ENCODE measurements at places on chromosomes 7 and 10.

DNA sequence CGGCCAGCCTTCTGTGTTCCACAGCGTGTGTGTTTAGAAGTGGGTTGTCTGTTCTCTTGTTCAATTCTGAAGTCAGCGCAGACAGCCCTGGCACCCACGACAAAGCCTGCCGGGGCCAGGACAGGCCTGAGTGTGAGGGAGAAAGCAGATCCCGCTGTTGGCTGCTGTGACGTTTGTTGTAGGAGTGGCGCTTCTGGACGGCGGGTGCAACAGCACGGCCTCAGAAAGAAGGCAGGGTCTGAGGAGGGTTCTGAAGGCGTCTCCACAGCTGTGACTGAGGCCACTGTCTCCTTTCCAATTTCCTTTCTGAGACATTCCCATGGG is 76.2 kb downstream of the VIPR2 start:
- peak; percentile 28 for DNase-seq
- H3K27me3 ChIP-seq: no peaks in the 10 kb centered on the region
- no peak overlapping the region for H3K4me3 ChIP-seq
- H3K36me3 ChIP-seq: no peaks in the 10 kb centered on the region
- peaks cover 21% of the 10 kb centered on the region for H3K4me1 ChIP-seq
- no peak overlapping the region for H3K27ac ChIP-seq

DNA sequence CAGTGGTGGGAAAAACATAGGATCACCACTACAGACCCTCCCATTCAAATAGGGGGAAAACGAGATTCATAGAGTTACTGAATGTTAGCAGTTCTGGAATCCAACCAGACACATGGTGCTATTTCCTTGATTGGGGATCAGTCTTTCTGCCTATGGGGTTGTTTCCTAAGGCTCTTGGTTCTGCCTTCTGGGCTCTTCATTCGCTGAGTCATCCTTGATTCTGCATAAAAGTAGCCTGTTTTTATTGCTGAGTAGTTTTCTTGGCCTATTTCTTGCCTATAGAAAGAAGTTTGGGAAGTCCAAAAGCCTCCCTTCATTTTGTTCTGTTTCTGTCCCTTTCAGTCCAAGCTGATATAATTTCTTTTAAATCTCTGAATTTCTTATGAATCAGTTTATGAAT is 99.3 kb upstream of the OIT3 start:
- H3K27ac ChIP-seq: no peak overlapping the region
- no peak for DNase-seq
- H3K27me3 ChIP-seq: no peaks in the 10 kb centered on the region
- H3K4me3 ChIP-seq: no peak overlapping the region
- H3K36me3 ChIP-seq: no peaks in the 10 kb centered on the region

GRCh38 chr7:15618275-15618674 is 56.5 kb upstream of the AGMO start:
- no peak overlapping the region for H3K4me3 ChIP-seq
- H3K27me3 ChIP-seq: no peaks in the 10 kb centered on the region
- H3K4me1 ChIP-seq: no peaks in the 10 kb centered on the region
- no peak for DNase-seq
- no peak overlapping the region for H3K27ac ChIP-seq

DNA sequence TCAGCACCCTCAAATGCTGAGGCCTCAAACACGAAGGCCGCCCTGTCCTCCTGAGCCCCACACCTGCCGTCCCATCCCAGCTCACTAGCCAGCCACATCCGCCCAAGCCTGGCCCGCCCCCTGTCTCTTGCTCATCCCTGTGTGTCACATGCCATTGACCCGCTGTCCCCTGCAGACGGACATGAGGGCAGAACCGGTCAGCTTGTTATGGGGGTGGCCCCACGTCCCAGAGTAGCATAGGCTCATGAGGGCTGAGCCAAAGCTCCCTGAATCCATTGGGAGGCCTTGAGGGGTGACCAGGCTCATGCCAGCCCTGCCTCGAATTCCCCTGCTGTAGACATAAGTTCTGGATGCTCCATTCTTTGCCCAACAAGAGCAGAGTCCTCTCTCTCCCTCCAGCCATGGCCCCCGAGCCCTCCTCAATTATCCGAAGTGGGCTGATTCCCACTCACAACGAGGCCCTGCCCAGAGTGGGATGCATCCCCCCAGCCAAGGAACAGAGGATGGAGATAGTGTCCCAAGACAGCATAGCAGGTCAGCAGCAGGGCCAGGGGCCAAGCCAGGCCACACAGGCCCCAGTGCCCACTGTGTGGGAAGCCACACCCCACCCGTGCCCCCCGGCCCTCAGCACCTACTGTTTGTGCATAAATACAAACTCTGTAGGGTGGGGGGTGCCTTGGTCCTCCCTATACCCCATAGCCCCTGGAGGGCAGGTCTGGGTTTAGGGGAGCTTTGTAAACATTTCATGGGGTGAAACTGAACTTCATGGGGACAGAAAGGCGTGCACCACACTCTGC is 42.1 kb downstream of the EBF3 start:
- no peak overlapping the region for H3K27ac ChIP-seq
- H3K27me3 ChIP-seq: no peaks in the 10 kb centered on the region
- no peak for DNase-seq

GRCh38 chr10:31136930-31137885 is 105.5 kb upstream of the ZNF438 start:
- peak overlapping the region; percentile 57 for H3K27ac ChIP-seq
- no peak overlapping the region for H3K4me3 ChIP-seq
- H3K36me3 ChIP-seq: no peaks in the 10 kb centered on the region
- H3K27me3 ChIP-seq: no peaks in the 10 kb centered on the region

GRCh38 chr7:132789281-132789680 is 213.0 kb upstream of the PLXNA4 start:
- peaks cover 5% of the 10 kb centered on the region for H3K4me1 ChIP-seq
- no peak overlapping the region for H3K4me3 ChIP-seq
- no peaks in the 10 kb centered on the region for H3K27me3 ChIP-seq
- H3K27ac ChIP-seq: no peak overlapping the region
- no peak for DNase-seq
- H3K36me3 ChIP-seq: peaks cover 29% of the 10 kb centered on the region

GRCh38 chr10:88012641-88013040 is 149.2 kb downstream of the PTEN start:
- no peak overlapping the region for H3K27ac ChIP-seq
- H3K27me3 ChIP-seq: no peaks in the 10 kb centered on the region
- no peak overlapping the region for H3K4me3 ChIP-seq
- H3K36me3 ChIP-seq: no peaks in the 10 kb centered on the region

DNA sequence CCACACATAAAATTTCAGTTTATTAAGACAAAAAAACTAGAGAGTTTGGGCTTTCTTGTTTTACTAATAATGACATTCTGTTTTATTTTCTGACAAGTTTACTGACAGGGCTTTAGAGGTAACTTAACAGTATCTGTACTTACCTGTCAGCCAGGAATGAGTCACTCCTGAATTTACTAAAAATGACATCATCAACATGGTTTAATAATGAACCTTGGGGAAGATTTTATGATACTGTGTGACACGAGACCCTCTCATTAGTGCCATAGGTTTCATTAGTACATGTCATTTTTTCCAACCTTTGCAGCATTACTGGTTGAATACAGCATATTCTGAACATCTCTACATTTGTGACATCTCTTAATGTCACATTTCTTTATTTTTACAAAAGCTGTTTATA is 131.1 kb downstream of the KCND2 start:
- peaks cover 3% of the 10 kb centered on the region for H3K4me1 ChIP-seq
- no peaks in the 10 kb centered on the region for H3K27me3 ChIP-seq
- H3K27ac ChIP-seq: no peak overlapping the region
- H3K36me3 ChIP-seq: no peaks in the 10 kb centered on the region
- DNase-seq: no peak
- H3K4me3 ChIP-seq: no peak overlapping the region

DNA sequence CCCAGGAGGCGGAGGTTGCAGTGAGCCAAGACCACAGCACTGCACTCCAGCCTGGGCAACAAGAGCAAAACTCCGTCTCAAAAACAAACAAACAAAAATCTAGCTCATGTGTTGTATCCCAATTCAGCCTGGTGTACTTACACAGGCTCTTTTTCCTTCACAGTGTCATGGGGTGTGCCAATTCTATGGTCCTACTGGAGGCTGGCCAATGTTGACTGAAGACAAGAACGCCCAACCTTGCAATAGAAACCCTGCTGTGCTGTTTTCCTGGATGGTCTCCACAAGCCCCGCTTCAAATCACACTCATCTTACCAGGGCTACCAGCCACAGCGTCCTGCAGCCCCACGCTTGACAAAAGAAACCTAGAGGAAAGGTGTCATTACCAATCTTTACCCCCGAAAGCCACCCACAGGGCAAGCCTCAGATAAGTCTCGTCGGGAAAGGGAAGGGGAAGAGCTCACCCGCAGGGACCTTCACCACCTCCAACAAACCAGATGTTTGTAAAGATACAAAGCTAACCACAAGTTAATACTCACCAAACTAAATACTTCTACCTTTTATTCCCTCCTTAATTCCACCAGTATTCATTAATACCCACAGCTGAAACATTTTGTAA is 64.8 kb downstream of the TNS3 start:
- no peak overlapping the region for H3K27ac ChIP-seq
- no peak overlapping the region for H3K4me3 ChIP-seq
- no peaks in the 10 kb centered on the region for H3K27me3 ChIP-seq
- H3K4me1 ChIP-seq: no peaks in the 10 kb centered on the region

DNA sequence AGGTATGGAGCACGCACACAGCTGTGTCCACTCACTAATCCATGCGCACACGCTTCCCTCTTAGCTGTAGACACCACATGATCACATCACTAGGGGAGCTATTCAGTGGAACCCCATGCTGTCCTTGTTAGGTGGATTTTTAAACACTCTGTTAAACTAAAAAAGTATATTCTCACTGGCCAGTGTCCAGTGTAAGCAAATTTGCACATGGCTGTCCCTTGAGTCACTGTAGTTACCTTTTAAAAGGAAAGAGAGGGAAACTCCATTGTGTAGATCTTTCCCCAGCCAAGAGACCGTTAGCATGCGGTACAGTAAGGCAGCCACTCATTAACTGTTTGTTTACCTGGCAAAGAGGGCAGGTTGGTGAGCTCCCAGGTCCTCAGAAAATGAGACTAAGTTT is 81.6 kb upstream of the INSYN2A start:
- no peak overlapping the region for H3K4me3 ChIP-seq
- H3K27ac ChIP-seq: no peak overlapping the region
- peaks cover 6% of the 10 kb centered on the region for H3K27me3 ChIP-seq
- no peaks in the 10 kb centered on the region for H3K36me3 ChIP-seq

GRCh38 chr10:121058082-121058481 is 206.9 kb downstream of the WDR11 start:
- no peak overlapping the region for H3K27ac ChIP-seq
- no peak overlapping the region for H3K4me3 ChIP-seq
- no peak for DNase-seq
- H3K4me1 ChIP-seq: no peaks in the 10 kb centered on the region
- H3K36me3 ChIP-seq: no peaks in the 10 kb centered on the region
- H3K27me3 ChIP-seq: no peaks in the 10 kb centered on the region

GRCh38 chr10:36091007-36091406 is 448.9 kb upstream of the FZD8 start:
- H3K4me3 ChIP-seq: no peak overlapping the region
- H3K36me3 ChIP-seq: no peaks in the 10 kb centered on the region
- no peak overlapping the region for H3K27ac ChIP-seq
- H3K27me3 ChIP-seq: no peaks in the 10 kb centered on the region
- no peak for DNase-seq

GRCh38 chr10:70676511-70676910 is 4.2 kb downstream of the ADAMTS14 start:
- no peak for DNase-seq
- H3K27ac ChIP-seq: no peak overlapping the region
- no peak overlapping the region for H3K4me3 ChIP-seq
- H3K36me3 ChIP-seq: no peaks in the 10 kb centered on the region

GRCh38 chr10:110395350-110396283 is 90.9 kb upstream of the SMNDC1 start:
- H3K4me3 ChIP-seq: no peak overlapping the region
- peaks cover 24% of the 10 kb centered on the region for H3K4me1 ChIP-seq
- no peaks in the 10 kb centered on the region for H3K36me3 ChIP-seq
- peak overlapping the region; percentile 53 for H3K27ac ChIP-seq
- H3K27me3 ChIP-seq: peaks cover 3% of the 10 kb centered on the region

DNA sequence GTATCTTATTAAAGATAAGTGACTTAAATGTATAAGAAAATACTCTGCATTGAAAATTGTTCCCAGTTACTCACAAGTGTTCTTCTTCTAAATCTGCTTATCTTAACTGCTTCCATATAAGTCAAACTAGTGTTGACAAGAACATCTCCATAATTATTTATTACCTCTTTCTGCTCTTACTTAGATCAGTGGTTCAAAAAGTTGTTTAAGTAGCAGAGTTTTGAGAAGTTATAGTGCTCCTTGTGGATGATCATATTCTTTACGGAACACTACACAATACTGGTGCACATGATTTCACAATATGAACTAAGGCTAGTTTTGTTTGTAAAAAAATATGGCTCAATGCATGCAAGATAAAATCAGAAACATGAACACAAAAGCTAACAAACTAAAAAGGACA is 168.4 kb downstream of the SEMA3D start:
- no peaks in the 10 kb centered on the region for H3K36me3 ChIP-seq
- no peak overlapping the region for H3K27ac ChIP-seq
- no peak overlapping the region for H3K4me3 ChIP-seq
- no peaks in the 10 kb centered on the region for H3K4me1 ChIP-seq

DNA sequence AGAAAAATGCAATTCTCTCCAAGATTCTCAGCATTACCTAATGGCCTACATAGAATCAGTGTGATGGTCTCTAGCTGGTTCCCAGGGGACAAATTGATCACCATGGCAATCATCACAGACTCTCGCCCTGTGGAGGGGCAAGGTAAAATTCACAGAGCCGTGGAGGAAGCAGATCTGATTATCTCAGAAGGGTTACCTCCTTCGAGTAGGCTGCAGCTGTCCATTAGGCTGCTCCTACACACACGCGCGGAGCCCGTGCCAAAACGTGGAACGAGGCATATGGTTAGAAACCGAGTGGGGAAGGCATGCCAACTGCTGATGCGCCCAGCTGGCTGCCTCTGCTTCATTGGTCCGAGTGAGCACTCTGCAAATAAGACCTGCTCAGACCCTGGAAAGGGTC is 52.8 kb upstream of the PTER start:
- H3K27me3 ChIP-seq: peaks cover 2% of the 10 kb centered on the region
- H3K27ac ChIP-seq: no peak overlapping the region
- H3K4me3 ChIP-seq: no peak overlapping the region
- H3K36me3 ChIP-seq: no peaks in the 10 kb centered on the region

DNA sequence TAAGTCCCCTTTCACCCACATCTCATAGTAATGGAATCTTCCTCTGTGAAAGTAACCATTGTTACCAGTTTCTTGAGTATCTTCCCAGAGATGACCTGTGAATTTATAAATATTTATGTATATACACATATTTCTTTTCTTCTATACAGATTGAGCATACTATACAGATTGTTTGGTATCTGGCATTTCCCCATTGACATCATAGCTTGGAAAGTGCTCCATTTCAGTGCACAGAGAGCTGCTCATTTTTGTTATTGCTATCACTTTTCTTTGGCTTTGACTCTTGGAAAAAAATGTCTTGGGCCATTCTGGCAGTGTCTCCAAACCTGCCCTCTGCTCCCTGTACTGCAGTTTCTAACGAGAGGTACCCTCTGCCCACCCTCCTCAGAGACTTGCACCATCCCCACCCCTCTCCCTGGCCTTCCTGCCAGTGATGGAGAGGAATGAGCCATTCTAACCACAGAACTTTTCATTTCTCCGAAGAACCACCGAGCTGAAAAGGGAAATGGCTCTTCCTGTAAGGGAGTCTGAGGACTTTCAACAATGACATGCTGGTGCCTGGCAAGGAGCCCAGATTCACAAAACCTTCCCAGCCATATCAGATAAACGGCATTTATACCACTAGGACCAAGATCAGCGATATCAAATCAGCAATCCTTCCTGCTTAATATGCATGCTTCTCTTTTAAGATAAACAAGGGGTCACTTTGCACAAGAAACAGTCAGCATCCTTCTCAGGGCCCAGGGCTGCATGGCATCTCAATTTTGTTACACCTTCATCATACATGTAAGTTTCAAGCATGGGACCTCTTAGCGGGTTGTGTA is 19.7 kb upstream of the CCSER2 start:
- H3K4me3 ChIP-seq: peak overlapping the region; percentile 18
- H3K4me1 ChIP-seq: peaks cover 34% of the 10 kb centered on the region
- H3K27me3 ChIP-seq: peaks cover 5% of the 10 kb centered on the region

Data from activated CD8-positive, alpha-beta T cell treated with anti-CD3 and anti-CD28 coated beads for 36 hours (primary cell).